Stimulated activated CD8-positive, alpha-beta memory T cell treated with anti-CD3 and anti-CD28 coated beads, Interleukin-4, amount 100 ng/mL, for 4 hours (primary cell): ENCODE measurements at places on chromosomes 2 and 18.
A peak's percentile ranks its signal among the peaks of the same experiment; 100 is the strongest.

GRCh38 chr2:180555391-180555965 lies 424.9 kb upstream of the UBE2E3 start:
- no peak for DNase-seq

DNA sequence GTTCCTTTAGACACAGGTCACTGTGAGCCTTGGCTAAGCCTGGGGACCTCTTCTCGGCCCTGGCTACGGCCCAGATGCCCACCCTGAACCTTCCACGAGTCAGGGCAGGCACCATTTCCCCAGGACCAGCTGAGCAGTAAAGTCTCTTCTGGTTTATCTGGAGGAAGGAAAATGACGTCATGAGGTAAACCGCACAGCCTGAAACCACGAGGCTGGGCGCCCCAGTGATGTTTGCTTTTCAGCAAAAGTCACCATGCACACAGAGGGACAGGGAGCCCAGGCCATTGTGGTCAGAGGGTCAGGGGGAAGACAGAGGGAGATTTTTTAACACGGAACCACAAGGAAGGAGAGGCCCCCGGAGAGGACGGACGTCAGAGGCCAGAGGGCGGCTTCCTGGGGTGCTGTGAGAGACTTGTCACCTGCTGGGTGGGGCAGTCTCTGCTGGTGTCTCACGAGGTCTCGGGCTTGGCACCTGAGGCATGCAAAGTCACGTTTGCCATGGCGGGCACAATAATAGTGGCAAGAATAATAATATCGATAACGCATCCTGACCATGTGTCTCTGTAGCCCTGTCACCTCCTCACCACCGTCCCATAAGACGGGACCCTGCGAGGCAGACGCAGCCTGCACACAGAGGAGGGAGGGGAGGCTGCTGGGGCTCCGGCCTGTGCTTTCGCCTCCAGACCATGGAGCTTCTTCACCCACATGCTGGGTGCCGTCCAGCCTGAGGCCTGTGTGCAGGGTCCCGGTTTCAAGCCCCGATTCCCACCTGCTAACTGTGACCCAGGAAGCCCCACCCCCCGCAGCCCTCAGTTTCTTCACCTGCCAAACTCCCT lies 33.2 kb upstream of the FOSL2 start:
- DNase-seq: peak; percentile 66

DNA sequence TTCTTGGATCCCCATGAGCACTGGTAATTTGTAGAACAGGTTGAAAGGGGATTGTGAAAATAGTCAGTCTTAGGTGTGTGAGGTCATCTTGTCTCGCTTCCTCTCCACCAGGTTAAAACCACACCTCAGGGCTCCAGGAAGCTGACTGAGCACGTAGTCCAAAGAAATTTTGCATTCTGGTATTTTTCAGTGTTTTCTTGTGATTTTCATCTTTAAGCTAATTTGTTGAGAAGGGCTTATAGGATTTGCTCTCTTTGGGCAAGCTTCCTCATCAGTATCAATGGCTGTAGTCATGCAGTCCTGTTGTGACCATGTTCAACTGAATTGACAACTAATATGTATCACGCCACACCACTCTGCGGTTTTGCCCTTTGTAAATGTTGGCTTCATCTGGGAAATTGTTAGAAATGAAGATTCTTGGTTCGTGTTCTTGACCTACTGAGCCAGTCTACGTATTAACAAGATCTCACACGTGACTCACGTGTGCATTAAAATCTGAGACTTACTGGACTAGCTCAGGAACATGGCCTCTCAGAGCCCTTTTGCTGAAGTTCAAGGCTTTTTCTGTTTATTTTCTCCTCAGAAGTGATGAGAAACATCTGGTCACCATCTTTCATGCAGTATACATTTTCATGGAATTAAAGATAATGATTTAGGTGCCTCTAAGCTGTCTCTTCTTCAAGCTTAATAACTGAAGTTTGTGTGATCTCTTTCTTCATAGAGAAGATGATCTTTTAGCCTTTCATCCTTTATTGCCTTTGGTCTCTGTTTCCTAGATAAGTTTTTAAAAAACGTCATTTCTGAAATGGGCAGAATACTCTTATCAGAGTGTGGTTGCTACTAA lies 32.8 kb downstream of the FMNL2 start:
- DNase-seq: no peak

- no peak for DNase-seq
Observed at GRCh38 chr2:185274718-185275484, 463.7 kb upstream of the FSIP2 start.

- no peak for DNase-seq
Observed at GRCh38 chr2:160278101-160278878, 78.2 kb upstream of the ITGB6 start.

- DNase-seq: no peak
Observed at GRCh38 chr2:156999661-157000060, 257.8 kb upstream of the GALNT5 start.

DNA sequence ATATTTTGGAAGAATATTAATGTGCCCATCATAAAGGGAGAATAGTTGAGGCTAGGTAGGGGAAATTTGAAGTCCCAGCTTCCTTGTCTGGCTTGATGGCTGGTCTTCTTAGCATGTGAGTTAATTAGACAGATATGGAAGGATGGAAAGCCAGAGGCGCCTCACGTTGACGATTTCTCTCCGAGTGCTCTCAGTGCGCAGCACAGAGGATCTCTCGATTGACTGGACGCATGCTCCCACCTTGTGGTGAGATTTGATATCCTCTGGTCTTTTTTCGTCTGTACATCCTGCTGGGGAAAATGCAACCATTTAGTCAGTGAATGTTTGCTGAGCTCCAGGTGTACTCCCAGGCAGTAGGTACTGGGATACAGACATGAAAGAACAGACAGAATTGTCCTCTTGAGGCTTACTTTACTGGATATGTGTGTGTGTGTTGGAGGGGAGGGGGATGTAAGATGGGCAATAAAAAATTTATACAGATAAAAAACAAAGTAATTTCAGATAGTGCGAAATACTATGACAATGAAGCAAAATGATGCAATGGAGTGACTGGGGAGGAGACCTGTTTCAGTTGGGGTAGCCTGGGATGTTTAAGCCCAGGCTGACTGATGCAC lies 66.9 kb upstream of the ZNG1B start:
- peak; percentile 38 for DNase-seq

DNA sequence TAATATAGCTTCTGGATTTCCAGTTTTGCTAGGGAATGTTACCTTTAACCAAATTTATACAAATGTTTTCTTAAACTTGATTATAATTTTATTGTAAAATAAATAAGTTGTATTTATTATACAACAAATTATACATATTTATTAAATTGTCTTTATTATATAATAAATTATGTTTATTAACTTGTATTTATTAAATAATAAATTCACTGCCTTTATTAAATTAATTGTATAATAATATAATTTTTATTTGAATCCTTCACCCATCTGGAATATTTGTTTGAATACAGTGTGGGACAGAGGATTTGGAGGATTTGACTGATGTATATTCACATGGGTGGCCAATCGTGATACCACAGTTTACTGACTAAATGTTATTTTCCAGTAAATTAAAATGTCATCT lies 43.4 kb upstream of the CCDC178 start:
- no peak for DNase-seq

DNA sequence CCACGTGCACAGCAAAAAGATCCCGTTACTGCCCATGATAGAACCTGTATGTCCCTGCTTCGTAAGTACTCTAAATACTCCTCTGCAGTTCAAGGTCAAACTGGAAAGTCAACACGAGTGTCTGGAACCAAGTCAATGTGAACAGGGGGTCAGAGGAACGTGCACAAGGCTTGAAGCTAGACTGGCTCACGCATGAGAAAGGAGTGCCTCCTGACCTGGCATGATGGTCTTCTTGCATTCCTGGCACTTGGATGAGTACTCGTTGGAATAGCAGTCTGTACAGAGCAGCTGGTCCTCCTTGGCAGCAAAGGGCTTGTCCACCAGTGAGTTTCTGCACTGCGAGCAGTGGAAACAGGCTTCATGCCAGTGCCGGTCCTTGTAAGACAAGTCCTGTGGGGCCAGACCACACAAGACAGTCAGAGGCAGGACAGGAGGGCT lies 25.5 kb downstream of the FHL2 start:
- no peak for DNase-seq

GRCh38 chr2:231191896-231192872 lies 6.2 kb upstream of the ARMC9 start:
- DNase-seq: no peak

GRCh38 chr2:7040547-7040946 lies 123.3 kb downstream of the RNF144A start:
- no peak for DNase-seq

- DNase-seq: no peak
Observed at GRCh38 chr2:189204322-189204941, 24.9 kb upstream of the COL5A2 start.
